ENCODE measurements at places on chromosomes 6 and 20.

- no peak for DNase-seq
These were observed 31.0 kb downstream of the TIAM2 start for GRCh38 chr6:155026022-155026705.

DNA sequence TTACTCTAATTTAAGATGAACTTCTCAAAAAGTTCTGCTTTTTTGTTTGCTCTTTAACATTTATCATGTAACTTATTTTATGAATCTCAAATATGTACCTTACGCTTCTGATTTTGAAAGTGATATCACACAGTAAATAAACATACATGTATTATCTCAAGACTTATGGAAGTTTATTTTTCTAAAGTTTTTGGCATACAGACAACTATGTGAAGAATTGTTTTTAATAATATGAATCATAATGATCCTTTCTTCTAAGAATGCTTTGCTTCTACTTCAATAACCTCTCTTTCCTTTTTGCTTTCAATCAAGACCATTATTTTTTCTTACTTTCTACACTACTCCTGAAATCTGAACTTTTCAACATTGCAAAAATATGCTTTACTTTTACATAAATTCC, 816.4 kb downstream of the EYS start:
- no peak for DNase-seq

- no peak for DNase-seq
These were observed 184.2 kb downstream of the LY86 start for GRCh38 chr6:6772751-6773150.

- DNase-seq = peak; percentile 88
These were observed 36.6 kb upstream of the LTV1 start for GRCh38 chr6:143806282-143807102.

DNA sequence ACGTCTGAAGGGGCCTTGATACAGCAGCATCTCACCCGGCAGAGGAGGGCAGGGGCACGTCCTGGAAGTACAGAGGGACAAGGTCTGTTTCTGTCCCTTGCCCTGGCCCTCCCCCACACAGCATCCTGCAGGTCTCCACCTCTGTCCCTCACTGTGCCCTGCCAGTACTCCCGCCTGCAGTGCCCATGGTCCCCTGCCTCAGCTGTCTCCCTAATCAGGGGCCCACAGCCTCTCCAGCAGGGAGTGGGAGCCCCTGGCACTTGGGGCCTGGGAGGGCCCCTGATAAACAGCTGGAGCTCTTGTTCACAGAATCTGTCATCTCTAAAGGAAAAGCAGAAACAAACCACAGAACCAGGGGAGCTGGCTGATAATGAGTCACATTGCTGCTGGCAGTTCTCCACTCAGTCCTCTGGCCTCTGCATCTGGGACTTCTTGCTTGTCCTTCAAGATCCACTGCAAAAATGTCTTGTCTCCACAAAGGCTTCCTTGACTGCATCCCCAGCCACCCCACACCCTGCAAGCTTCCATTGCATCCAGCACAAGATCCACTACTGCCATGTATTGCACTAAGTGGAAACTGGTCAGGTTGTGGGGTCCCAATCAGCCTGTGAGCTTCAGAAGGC, 33.2 kb upstream of the TAF8 start:
- DNase-seq = peak; percentile 31

GRCh38 chr6:16979677-16980370, 122.0 kb upstream of the STMND1 start:
- DNase-seq = no peak

DNA sequence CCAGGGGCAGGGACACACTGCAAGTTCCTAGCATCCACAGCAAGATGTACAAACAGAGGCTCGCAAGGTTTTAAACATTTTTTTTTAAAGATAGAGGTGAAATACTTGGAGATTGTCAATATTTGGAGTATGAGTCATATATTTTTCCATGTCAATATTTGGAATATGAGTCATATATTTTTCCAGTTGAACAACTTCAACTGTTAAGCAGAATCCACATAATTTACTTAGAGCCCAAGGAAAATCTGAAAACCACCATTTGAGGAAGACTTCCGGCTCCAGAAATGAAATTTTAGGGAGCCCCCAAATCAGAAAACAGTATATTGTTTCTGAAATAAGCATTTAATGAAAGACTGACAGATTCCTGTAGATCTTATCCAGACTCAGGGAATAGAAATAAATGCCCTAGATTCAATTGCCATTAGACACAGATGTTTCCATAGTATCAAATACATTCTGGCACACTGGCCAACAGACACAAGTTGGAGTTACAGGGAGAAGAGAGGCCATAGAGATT, 51.6 kb upstream of the FAM184A start:
- no peak for DNase-seq

- no peak for DNase-seq
These were observed 64.6 kb upstream of the TXNDC5 start for GRCh38 chr6:7974938-7975763.

DNA sequence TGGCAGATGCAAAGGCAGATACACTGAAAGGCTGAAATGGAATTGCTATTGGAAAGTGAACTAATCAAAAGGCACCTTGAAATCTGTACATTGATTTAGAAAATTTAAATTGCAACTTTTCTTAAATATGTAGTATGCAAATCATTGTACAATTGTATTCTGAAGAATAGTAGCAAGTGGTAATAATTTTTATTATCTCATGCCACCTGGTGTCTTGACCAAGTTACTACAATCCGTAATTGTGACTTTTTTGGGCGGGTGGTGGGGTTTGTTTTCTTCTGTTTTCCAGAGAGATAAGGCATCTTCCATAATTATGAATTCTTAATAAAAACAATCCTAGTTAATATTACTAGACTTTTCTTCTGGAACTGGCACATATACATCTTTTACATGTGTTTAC, 12.5 kb upstream of the BCKDHB start:
- DNase-seq = peak; percentile 3

DNA sequence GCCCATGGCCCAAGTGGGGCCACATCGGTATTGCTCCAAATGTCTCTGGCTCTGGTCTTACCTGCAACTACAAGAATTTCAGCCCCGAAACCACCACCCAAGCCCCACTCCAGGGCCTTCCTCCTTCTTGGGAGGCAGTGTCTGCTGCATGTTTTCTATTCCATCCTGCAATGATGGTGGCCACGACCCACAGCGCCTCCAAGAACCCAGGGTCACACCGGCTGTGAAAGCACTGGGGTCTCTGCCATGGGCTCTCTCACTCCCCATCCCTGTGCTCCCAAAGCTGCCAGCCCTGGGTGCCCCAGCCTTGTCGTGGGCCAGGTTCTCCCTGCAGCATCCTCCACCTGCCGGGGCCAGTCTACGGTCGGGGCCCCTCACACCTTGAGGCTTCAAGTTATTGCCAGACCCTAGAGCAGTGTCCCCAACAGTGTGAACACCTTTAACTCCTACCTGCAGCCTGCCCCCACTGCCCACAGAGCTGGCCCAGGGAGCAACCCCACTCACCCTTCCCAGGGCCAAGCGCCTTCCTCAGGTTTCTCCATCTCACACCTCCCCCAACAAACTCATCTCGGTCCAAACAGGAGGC, 115.4 kb downstream of the JPH2 start:
- no peak for DNase-seq

DNA sequence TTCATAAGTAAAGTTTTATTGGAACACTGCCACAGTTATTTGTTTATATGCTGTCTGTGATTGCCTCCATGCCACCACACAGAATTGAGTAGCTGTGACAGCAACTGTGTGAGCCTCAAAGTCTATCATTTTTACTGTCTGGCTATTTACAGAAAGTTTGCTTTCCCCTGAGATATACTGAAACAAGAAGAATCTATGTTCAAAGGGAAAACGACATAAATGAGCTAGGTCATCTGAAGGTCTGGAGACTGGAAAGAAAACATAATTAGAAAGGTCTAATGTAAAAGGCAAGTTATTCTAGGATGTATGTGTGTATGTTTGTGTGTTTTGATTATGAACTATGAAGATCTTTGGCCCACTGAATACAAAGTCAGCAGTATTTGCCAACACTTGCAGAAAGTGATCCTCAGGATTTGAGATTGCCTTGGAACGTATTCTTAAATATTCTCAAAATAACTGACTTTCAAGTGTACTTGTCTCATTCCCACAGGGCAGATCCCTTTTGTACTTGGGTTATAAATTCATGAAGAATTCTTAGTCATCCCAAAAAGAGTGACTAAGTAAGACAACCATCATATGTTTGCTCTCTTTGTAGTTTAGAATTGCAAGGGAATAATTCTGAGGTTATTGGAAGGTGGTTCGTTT, 677.7 kb downstream of the DOK5 start:
- DNase-seq = no peak

- no peak for DNase-seq
These were observed 48.2 kb upstream of the AKAP12 start for GRCh38 chr6:151191527-151191926.

DNA sequence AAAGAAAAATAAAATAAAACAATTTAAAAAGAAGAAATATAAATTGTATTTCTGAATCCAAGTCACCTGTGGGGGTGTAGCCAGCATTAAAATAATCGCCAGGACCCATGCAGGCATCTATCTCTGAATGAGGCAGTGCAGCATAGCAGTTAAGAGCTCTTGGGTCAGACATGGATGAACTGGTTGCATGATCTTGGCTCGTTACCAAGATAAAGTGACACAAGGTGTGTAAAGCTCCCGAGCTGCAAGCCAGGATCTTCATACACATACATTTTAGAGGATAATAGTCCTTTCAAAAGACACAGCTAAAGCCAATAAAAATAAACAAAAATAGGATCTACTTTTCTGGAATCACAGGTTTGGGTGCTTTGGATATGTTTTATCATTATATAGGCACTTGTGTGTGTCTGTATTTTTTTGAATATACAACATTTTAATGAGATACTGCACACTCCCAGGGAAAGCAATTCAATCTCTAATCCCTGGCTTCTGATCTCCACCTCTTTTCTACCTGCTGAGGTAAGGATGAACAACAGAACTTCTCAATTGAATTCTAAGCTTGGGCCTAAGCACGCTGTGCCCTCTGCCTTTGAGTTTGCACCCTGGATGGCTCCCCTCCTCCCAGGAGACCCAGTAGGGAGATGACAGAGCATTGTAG, 8.9 kb downstream of the TRIM10 start:
- no peak for DNase-seq

DNA sequence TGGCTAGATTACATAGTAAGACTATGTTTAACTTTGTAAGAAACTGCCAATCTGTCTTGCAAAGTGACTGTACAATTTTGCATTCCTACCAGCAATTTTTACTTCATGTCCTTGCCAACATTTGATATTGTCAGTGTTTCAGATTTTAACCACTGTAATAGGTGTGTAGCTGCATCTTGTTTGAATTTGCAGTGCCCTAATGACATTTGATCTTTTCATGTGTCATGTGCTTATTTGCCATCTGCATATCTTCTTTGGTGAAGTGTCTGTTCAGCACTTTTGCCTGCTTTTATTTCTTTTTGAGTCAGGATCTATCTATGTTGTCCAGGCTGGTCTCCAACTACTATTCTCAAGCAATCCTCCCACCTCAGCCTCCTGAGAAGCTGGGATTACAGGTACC, 2.4 kb upstream of the PRPH2 start:
- no peak for DNase-seq

DNA sequence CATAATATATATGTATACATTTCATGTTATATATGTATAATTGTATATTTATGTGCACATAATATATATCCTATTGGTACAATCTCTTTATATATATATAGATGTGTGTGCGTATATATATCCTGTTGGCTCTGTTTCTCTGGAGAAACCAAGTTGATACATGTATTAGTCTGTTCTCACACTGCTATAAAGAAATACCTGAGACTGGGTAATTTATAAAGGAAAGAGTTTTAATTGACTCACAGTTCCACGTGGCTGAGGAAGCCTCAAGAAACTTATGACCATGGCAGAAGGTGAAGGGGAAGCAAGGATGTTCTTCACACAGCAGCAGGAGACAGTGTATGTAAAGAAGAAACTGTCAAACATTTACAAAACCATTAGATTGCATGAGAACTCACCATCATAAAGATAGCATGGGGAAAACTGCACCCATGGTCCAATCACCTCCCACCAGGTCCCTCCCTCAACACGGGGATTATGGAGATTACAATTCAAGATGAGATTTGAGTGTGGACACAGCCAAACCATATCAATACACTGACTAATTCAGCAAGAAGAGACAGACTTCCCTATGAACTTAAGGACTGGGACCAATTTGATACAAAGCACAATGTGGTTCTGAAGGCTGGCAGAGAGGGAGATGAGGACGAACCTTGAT, 14.0 kb downstream of the CST3 start:
- no peak for DNase-seq

GRCh38 chr20:43318755-43319297, 129.1 kb upstream of the PTPRT start:
- no peak for DNase-seq

DNA sequence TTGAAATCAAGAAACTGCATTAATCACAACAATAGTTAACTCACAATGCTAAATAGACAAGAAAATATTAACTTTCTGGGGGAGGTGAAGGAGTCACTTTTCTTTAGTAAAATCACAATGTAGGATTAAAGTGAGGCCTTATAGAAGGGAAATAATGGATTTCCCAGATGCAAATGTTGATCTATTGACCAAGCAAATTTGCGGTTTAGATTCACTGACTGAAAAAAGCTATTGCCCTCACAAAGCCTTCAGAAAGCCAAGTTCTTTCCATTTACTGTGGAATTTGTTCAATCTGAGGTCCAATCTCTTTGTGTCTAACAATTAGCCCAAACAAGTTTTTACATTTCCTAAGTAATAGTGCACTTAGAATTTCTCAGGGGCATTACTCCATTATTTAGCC, 95.1 kb upstream of the PTCHD4 start:
- DNase-seq = no peak

GRCh38 chr6:7152462-7152861, 44.7 kb downstream of the RREB1 start:
- DNase-seq = no peak

GRCh38 chr6:142935553-142936517, 9.1 kb downstream of the HIVEP2 start:
- DNase-seq = peak; percentile 44

DNA sequence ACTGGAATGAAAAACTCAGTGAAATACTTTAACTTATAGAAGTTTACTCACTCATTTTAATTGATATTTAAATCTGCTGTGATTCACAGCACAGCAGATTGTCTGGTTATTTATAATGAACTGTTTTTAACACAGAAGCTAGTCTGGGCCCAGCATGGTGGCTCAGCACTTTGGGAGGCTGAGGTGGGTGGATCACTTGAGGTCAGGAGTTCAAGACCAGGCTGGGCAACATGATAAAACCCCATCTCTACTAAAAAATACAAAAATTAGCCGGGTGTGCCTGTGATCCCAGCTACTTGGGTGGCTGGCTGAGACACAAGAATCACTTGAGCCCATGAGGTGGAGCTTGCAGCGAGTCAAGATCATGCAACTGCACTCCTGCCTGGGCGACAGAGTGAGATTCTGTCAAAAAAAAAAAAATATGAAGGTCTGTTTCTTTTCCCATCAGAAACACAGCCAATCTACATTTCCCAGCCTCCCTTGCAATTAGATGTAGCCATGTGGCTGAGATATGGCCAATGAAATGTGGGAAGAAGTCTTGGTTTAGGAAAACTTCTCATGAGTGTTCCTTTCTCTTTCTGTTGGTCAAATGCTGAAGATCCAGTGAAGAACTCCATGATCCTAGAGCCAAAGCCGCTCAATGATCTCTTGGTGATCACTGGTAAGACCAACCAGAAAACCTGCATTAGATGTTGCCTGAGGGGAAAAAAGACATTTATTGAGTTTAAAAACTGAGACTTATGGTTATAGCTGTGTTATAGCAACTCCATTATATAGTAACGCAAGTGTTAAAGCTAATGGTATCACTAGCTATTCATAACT, 31.3 kb upstream of the BTN3A2 start:
- DNase-seq = no peak
